CD4-positive, alpha-beta T cell treated with Interferon alpha-2 for 1 hour (primary cell): ENCODE measurements at places on chromosomes 12 and 14.

GRCh38 chr14:83711046-83711445 is 1818.9 kb upstream of the FLRT2 start:
- DNase-seq = no peak

DNA sequence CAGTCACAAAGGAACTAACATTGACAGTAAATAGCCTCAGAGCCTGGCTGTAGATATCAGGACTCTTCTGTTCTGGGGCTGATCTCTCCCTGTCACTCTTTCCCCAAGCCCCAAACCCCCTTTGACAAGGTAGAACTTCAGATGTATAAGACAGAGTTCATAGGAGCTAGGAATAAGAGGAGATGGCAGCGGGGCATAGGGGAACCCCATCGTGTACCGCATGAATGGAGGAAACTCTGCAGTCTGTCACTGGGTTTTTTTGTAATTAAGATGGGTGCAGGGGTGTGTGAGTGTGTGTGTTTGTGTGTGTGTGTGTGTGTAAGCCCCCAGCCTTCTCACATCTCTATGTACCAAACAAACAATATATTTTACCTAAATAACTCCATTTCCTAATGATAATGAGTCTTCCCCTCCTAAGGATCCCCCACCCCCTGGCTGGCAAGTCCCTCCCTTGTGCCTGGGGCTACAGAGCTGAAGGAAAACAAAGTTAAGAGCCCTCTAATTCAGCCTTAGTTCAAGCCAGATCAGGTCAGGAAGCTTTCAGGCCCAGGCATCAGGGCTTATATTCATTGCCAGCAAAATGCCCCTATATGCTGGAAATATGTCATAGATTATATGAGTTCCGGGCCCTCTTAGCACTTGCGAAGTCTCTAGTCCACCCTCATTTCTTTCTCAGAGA is 9.1 kb upstream of the HOXC4 start:
- no peak for DNase-seq

- no peak for DNase-seq
These were observed 281.8 kb downstream of the KSR2 start for GRCh38 chr12:117686911-117687377.

GRCh38 chr14:77872983-77873382 is 73.1 kb downstream of the ADCK1 start:
- DNase-seq = no peak

GRCh38 chr12:104637604-104638003 is 180.9 kb downstream of the CHST11 start:
- DNase-seq = no peak

- DNase-seq = no peak
These were observed 39.8 kb upstream of the MEG3 start for GRCh38 chr14:100786131-100786530.
